ENCODE measurements at places on chromosomes 3 and 15.

DNA sequence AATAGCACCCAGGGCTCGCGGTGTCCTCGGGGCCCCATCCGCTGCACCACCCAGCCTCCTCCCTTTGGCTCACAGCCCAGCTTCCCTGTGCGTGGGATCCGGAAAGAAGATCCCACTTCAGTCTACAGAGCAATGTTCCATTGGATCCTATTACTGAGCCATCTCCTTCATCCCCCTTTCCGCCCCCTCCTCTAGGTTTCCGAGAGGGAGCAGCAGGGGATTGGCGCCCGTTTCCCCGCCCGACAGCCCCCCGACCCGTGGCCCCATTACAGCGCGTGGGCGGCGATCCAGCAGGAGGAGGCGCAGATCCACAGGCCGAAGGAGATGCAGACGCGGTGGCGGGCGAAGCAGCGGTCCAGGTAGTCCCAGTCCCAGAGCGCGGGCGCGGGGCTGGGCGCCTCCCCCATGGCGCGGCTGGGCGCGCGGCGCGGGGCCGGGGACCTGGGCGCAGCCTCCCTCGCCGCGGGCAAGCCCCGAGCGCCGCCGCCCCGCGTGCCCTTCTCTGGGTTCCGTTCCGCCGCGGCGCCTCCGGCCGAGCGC lies 340 bp downstream of the TMEM44 start:
- peak; percentile 27 for DNase-seq

DNA sequence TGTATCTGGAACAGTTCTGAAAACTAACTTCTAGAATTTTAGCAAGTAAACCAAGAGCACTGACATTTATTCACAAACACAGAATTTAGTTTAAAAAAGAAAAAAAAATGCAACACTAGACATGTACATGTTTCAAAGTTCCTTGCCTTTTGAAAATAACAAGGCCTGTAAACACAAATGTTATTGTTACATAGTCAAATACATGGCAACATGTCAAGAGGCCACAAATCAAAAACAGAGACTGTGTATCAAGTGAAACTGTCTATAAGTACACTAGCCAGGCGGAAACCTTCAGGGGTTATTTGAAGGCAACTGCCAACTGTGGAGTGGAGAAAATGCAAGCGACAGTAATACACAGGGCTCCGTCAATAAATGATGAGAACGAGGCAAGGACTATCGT lies 547.6 kb downstream of the FOXP1 start:
- no peak for DNase-seq

GRCh38 chr15:73244333-73244732 lies 124.4 kb downstream of the HCN4 start:
- DNase-seq = peak; percentile 65

DNA sequence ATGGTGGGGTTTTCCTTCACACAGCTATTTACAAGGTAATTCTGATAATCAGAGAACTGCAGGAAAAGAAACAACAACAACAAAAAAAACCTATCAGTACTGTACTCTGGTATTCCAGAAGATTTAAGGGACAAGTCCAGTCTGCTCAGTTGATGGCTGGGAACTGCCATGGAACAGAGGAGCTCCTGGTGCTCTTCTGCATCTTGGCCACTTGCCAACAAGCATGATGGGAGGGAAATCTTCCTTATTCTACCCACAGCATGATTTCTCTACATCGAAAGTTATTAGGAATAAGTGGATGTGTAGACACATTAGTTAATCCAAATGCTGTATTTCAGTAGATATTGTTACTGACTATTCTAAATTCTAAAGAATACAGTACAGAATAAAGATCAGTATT lies 51.7 kb downstream of the RASGRP1 start:
- no peak for DNase-seq

- DNase-seq = no peak
These were observed 14.2 kb downstream of the IRAK2 start for GRCh38 chr3:10178892-10179291.

DNA sequence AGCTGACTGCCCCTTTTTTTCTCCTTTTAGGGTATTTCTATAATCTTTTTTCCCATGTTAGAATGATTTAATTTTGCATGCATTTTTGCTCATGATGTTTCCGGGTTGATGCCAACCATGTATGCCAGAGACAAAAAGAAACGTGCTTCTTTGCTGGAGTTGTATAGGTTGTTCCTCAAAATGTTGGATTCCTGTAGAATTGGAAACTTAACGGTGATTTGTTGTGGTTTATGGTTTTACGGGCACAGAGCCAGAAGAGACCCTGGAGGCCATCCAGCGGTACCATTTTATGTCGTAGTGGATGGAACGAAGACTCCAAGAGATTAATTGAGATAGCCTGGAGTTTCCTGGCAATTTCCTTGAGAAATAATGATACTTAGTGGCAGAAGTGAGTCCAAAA lies 481.5 kb upstream of the RGMA start:
- no peak for DNase-seq

GRCh38 chr3:62193586-62194345 lies 179.6 kb downstream of the FEZF2 start:
- DNase-seq = no peak

- no peak for DNase-seq
These were observed 22.2 kb upstream of the CLEC3B start for GRCh38 chr3:45003859-45004258.

GRCh38 chr15:44738340-44738984 lies 2.1 kb downstream of the TRIM69 start:
- no peak for DNase-seq

DNA sequence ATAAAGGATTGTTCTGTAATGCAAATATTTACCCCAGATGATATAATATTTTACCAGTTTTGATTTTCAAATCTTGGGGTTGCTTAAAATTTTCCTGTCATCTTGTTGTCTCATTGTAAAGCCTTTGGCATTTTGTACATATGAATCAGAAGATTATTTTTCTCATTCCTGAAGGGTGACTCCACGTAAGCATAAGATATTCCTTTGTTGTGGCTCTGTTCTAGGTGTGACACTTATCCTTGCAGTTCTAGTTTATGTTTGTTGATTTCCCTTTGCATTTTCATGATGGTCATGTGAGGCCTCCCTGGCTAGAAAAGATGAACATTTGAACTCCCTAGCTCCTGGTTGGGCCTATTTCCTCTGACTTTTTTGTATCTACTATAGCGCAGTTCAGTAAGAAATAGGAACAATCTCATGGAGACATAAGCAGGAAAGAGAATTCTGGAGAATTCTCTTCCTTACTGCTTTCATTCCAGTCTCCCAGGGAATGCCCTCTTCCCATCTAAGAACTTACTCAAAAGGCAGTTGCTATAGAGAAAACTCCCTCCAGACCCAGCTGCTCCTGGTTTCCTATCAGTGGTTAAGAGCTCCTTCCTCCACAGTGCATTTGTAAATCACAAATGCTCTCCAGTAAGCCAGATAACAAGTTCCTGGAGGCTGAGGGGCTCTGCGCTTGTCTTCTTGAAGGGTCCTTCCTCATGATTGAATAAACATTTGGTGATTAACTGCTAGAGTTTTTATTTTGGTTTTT lies 124.7 kb downstream of the WNT5A start:
- no peak for DNase-seq

DNA sequence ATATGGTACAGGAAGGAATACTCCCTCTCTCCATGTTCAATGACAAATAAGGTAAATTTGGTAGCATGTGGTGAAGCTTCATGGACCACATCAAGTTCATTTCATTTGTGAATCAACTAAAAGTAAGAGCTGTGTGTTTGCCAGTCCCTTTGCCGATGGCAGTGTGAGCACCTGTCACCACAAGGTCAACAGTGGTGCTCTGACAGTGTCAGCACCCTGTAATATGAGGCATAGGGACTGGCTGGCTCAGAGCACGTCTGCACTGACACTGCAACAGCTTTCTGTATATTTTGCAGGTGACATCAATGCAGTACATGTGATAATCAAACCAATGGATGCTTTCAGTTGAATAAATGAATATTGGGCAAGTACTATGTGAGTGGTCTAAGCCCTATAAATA lies 852.4 kb downstream of the TUSC7 start:
- DNase-seq = no peak

- DNase-seq = no peak
These were observed at the start of gene RYR3 for GRCh38 chr15:33310481-33311311. Gene RYR3 (plus strand): TSS chr15:33310967. CDS start chr15:33311046, 79 bp downstream.

- no peak for DNase-seq
These were observed 518 bp downstream of the OXSR1 start for GRCh38 chr3:38165722-38166387.

DNA sequence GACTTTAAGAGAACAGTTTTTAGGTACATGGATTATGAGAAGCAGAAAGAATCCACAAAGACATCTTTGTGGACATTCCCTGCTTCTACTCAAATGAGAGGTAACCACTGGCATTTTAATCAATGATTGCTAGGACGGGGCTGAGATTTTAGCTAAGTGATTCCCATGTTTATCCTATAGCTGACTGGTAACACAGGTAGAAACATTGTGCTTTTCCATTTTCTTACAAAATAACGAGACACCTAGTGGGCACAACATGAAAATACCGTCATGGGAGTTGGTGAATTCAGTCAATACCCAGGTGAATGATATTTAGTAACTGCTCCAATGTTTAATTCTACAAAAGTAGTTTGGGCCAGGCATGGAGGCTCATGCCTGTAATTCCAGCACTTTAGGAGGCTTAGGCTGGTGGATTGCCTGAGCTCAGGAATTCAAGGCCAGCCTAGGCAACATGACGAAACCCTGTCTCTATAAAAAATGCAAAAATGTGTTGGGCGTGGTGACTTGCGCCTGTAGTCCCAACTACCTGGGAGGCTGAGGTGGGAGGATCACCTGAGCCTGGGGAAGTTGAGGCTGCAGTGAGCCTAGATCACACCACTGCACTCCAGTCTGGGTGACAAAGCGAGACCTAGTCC lies 37.2 kb upstream of the DENND4A start:
- DNase-seq = peak; percentile 28

DNA sequence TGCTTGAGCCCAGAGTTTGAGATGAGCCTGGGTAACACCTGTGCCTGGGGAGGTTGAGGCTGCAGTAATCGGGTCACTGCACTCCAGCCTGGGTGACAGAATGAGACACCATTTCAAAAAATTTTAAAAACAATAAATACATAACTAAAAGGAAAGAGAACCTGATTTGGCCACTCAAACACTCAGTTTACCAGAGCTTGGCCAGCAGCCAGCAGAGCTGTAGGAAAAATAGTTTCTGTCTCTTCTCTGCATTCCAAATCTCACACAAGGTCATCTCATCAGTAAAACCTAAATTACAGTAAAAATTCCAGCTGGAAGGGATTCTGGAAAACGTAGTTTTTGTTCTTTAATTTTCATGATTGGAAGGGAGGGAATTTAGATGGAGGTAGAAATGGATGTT lies 7.8 kb upstream of the PPM1L start:
- DNase-seq = no peak

DNA sequence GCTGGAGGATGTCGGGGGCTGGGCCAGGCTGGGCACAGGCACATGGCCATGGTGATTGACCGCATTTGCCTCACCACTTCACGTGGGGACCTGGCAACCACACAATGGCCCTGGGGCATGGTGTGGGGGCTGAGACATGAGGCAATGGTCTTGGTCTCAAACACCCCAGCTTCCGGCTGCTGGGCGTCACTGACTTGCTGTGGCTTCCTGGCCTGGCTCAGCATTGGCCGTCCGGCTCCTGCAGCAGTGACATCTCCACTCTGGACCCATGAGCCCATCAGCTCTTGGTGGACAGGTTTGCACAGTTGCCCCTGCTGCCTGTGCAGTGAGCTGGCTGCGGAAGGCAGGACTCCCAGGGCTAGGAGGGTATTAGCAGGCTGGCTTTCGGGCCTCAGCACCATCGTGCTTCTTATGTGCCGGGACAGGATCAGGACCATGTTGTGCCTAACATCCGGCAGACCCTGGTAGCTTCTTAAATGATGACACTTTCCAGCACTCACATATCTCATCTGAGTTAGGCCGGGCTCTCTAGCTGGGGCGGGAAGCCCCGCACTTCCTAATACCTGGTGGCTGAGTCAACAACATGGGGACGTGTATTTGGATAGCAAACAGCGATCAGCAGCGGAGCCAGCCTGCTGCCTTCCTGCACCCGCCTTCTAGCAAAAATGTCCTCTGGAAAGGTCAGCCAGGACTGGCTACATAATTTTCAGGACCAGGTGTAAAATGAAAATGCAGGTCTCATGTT lies 34.1 kb downstream of the ZNF710 start:
- DNase-seq = peak; percentile 72

GRCh38 chr3:134103470-134103869 lies 73.7 kb upstream of the SLCO2A1 start:
- no peak for DNase-seq

DNA sequence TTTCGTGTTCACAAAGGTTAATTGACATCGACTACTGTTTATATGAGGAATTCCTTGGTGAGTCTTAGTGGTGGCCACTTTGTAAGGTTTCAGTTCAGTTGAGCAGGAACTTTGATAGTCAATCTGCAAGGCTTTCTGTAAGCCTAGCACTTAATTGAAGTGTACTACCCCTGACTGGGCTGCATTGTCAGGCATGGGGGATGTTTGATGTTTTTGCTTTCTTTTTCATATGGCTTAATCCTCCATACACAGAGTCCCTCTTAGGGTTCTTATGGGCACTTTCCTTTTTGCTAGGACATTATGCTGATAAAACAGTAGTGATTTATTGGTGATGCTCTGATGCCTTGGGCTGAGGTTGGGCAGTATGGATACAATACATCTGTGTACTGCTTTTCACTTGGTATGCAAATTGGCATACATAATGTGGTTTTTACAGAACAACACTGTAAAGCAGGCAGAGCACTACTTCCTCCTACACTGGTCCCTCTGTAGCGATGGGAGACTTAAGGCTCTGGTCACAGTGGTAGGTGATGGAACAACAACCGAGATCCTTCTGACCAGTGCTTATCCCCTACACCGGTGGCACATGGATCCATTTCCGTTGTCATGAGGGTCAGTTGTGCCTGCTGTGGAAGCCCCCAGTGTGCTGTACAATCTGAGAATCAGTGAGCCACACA lies 261.0 kb downstream of the MFSD1 start:
- DNase-seq = no peak
